ENCODE measurements at places on chromosomes 4 and X.

DNA sequence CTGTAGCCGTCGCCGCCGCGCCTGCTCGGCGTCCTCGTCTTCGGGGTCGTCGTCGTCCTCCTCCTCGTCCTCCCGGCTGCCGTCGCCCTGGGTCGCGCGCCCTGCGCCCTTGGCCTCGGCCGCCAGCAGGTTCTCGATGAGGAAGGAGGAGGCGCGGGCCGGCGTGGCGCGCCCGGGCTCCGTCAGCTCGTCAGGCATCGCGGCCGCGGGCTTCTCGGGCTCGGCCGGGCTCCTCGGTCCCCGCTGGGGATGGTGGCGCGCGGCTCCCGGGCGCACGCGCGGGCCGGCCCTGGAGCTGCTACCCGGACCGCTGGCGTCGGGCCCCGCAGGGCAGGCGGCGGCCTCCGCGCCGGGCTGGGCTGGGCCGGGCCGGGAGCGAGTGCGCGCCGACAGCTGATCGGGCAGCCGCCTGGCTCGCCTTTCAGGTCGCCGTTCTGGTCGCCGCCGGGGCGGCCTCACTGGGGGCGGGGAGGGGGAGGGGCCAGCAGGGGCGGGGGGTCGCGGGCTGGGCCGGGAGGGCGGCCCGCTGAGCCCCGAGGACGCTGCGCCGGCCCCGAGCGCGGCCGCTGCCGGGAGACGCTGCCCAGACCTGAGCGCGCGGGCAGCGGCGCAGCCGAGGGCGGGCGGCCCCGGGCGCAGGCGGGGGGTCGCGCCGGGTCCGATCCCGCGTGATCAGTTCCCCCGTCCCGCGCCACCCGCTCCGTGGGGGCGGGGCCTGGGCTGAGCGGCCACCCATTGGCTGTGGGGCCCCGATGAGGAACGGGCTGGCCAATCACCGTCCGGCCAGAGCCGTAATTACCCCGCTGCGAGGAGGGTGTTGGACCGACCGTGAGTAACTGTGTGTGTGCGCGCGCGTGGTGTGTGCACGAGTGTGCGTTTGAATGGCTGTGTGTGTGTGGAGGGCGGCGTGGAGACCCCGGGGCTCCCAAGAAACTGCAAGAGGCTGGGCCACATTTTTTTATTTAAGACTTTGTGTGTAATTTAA is at the start of gene HMX1:
TSS of gene HMX1 (minus strand) at position 423 of the 985 bp plus-strand sequence. CDS start at position 198, 225 bp downstream.
- no peak for DNase-seq

DNA sequence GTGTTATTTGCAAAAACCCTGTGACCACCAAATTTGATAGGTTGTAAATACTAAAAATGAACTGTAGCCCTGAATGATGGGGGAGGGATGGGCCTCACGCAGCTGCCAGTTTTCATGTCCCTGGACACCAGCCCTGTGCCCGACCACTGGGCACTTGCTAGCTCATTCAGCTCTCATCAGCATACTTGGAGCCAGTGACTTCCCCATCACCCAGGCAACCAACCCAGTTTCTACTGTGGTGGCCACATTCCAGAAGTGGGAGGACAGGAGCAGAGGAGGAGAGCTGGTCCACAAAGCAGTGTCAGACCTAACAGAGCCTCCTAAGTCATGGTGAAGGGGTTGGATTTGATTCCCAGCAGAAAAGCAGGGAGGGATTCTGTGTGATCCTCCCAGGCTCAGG is 128.2 kb downstream of the CPEB2 start:
- peak; percentile 19 for DNase-seq

GRCh38 chr4:101200561-101200960 is 146.8 kb downstream of the PPP3CA start:
- no peak for DNase-seq

DNA sequence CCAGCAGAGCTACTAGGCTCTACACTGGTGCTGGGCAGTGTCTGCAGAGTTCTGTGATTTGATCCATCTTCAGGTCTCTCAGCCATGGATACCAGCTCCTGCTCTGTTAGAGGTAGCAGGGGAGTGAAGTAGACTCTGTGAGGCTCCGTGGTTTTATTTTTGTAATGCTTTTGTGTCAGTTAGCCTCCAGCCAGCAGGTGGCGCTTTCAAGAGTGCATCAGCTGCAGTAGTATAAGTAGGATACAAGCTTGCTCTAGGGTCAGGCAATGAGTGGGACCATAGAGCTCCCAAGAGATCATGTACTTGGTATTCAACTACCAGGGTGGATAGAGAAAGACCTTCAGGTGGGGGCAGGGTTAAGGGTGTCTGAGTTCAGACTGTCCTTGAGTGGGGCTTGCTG is 362.5 kb upstream of the TRAM1L1 start:
- no peak for DNase-seq

DNA sequence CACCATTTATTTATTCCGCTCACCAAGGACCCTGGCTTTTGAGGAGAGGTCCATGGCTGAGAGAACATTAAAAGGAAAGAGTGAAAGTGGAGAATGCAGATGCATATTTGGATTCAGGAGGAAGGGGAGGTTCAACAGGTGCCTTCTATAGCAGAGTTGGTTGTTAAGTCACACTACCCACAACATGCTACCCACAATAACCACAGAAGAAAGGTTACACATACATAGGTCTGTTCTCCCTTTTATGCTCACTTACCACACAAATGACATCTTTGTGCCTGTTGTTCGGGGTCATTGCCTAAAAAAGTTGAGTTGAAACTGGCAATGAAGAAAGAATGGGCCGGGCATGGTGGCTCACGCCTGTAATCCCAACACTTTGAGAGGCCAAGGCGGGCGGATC is 587.4 kb downstream of the RPA4 start:
- DNase-seq, result no peak

GRCh38 chr4:174275101-174275500 is 8.4 kb downstream of the FBXO8 start:
- DNase-seq, result no peak

GRCh38 chr4:17707671-17708070 is 73.8 kb downstream of the FAM184B start:
- no peak for DNase-seq

- DNase-seq, result no peak
These were observed 86.0 kb upstream of the WWC2 start for GRCh38 chr4:183012879-183013729.

DNA sequence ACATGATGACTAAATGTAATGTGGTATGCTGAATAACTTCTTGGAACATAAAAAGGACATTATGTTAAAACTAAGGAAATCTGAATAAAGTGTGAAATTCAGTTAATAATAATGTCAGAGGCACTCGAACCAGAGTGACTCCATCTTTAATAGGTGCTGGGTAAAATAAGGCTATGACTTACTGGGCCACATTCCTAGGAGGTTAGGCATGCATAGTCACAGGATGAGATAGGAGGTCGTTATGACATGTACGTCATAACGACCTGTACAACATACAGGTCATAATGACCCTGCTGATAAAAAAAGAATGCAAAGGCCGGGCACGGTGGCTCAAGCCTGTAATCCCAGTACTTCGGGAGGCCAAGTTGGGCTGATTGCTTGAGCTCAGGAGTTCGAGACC is 28.9 kb upstream of the OPHN1 start:
- DNase-seq, result no peak

DNA sequence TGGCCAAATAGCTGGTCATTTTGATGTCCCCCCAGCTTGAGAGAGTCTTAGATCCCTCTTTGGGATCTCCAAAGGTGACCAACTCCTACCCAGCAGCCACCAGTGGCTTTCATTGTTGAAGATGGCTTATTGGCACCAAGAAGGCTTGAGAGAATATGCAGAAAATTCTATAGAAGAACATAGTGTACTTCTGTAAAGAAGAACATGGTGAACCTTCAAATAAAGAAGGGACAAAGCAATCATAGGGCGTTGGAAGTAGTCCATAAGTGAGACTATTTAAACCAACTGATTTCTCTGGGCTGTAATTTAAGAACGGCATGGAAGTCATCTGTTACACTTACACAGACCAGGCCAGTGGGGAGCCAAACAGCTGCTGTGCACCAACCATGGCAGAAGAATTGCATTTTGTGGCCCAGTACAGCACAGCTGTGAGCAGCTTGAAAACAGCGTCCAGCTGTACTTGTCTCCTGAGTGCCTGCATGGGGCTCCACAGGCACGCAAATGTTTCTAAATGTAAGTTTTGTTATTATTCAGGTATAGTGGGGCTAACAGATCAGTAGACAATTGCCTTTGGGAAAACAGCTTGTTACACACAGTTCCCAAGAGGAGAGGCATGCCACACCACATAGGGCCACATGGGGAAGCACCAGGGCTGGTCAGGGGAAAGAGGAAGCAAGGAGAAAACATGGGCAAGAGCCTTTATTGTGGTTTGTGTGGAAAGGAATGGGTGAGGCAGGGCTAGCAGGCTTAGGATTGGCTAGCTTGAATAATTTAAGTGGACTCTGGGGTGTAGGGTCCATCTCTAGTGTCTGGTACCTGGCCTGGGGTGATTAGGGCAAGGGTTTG is 125.0 kb downstream of the ARHGAP6 start:
- no peak for DNase-seq

- DNase-seq, result no peak
These were observed 133.3 kb downstream of the MAML3 start for GRCh38 chr4:140020457-140021361.

- no peak for DNase-seq
These were observed 23.2 kb downstream of the RWDD4 start for GRCh38 chr4:183635741-183636140.

GRCh38 chr4:183400035-183400434 is 44.4 kb upstream of the CDKN2AIP start:
- no peak for DNase-seq

DNA sequence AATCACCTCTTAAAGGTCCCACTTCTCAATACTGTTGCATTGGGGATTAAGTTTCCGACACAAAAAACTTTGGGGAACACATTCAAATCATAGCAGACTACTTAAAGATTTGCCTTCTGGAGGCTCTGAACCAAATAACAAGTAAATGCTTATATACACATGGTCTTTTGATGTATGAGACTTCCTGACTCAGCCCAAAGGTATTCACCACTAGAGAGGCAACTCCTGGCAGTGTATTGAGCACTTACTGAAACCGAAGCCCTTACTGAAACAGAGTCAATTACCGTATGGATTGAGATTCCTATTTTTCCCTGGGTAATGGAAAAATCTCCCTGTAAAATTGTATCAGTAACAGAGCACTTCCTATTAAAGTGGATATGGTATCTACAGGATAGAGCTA is 45.4 kb downstream of the ZCCHC13 start:
- no peak for DNase-seq

- DNase-seq, result no peak
These were observed 127.0 kb upstream of the SH3RF1 start for GRCh38 chr4:169397762-169398161.

DNA sequence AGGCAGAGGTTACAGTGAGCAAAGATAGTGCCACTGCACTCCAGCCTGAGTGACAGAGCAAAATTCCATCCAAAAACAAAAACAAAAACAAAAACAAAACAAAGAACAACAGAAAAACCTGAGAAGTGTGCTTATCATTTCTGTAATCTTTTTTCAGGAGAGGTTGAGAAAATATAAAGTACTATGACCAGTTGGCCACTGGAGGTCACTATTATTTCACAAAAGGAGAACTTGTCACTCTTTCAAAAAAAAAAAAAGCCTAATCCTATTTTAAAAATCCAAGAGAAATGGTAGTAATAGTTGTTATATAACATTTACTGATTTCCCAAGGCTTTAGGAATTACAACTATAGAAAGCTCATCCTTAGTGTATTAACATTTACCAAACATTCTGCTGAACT is 24.9 kb upstream of the RNF150 start:
- DNase-seq, result no peak

- DNase-seq, result no peak
These were observed 36.3 kb downstream of the RTL5 start for GRCh38 chrX:72095370-72095769.

- no peak for DNase-seq
These were observed 679.3 kb downstream of the FAT4 start for GRCh38 chr4:125994024-125994423.

DNA sequence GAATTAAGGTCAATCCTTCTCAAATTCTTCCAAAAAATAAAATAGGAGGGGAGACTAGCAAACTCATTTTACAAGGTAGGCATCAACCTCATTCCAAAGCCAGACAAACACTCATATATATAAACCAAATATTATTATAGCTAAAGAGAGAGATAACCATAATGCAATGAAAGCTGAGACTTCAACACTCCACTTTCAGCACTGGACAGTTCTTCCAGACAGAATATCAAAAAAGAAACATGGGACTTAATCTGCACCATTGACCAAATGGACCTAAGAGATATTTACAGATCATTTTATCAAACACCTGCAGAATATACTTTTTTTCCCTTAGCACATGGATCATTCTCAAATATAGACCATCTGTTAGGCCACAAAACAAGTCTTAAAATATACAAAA is 15.5 kb upstream of the EDA2R start:
- DNase-seq, result no peak

- DNase-seq, result no peak
These were observed 348.3 kb downstream of the PCDH7 start for GRCh38 chr4:31068257-31069075.

DNA sequence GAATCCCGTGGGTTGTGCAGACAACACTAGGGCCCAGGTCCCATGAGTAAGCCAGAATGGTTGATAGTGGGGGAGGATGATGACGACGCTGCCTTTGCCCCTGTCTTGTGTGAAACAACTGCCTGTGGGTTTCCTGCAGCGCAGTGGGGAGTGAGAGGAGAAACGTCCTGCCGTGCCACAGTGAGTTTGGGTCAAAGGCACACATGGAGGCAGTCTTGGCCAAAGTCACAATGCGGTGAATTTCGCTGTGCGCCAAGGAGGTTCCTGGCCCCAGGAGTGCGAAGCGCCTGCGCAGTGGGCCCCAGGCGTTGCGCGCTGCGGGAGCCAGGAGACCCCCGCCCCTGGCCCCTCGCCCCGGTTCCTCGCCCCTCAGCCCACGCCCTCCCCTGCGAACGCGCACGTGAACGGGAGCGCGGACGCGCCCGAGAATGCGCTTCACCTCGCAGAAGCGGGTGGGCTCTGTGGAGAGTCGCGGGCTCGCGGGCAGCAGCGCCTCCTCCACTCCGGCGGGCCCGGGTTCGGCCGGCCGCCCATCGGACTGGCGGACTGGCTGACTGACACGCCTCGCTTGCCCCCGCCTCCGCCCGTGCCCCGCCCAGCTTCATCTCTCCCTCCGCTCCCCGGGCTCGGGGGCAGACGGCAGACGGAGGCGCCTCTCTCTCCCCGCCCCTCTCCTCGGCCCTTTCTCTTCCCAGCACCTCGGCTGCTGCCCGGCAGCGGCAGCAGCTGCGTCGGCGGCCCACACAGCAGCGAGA is at the start of gene NUDT10:
TSS of gene NUDT10 (plus strand) at position 635 of the 755 bp plus-strand sequence. CDS start 144 bp downstream, outside the sequence.
- DNase-seq, result peak; percentile 21

DNA sequence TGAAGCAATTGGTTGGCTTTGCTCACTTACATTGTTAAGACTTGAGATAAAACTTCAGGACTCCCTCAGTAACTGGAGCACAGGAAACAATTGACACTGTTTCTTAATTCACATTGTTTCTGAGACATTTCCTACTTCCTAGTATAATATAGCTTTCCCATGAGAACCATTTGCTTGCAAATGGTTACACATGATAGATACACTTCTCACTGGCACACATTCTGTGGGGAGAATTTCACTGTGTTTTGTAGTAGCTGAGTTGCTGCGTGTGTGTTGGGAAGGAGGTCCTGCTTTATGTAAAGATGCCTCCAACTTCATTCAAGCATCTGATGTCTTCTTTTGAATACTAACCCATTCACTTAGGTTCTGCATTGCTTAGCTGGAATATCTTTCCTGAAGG is 85.3 kb upstream of the SLC4A4 start:
- DNase-seq, result no peak

- DNase-seq, result no peak
These were observed 39.1 kb upstream of the BMP2K start for GRCh38 chr4:78737035-78737434.

Data from C1 segment of cervical spinal cord (tissue), 14 donors.